Activated CD8-positive, alpha-beta memory T cell treated with anti-CD3 and anti-CD28 coated beads, Interleukin-2, amount 50 U/mL, for 48 hours (primary cell): ENCODE measurements at places on chromosomes 16 and 17.

GRCh38 chr17:43660816-43661493 lies 767 bp downstream of the MEOX1 start:
- DNase-seq = peak; percentile 63

- no peak for DNase-seq
These were observed 497.8 kb downstream of the HS3ST4 start for GRCh38 chr16:26189536-26189935.

DNA sequence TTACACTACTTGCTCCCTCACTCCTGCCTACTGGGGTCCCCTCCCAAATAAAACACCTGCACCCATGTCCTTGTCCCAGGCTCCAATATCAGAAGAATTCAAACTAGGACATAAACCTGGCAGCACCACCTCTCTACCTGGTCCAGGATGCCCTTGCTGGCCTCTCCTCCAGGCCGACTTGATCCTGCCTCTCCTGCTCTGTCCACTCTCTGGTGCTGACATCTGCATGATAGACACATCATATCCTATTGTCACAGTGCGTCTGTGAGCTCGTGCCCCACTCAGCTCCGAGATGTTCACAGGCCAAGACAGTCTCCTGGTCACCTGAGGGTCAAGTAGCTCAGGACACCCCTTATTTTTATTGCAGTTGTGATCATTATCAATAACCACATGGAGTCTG lies 31.5 kb upstream of the GRIN2A start:
- no peak for DNase-seq

- DNase-seq = no peak
These were observed 8.0 kb upstream of the MYH2 start for GRCh38 chr17:10557422-10557821.

DNA sequence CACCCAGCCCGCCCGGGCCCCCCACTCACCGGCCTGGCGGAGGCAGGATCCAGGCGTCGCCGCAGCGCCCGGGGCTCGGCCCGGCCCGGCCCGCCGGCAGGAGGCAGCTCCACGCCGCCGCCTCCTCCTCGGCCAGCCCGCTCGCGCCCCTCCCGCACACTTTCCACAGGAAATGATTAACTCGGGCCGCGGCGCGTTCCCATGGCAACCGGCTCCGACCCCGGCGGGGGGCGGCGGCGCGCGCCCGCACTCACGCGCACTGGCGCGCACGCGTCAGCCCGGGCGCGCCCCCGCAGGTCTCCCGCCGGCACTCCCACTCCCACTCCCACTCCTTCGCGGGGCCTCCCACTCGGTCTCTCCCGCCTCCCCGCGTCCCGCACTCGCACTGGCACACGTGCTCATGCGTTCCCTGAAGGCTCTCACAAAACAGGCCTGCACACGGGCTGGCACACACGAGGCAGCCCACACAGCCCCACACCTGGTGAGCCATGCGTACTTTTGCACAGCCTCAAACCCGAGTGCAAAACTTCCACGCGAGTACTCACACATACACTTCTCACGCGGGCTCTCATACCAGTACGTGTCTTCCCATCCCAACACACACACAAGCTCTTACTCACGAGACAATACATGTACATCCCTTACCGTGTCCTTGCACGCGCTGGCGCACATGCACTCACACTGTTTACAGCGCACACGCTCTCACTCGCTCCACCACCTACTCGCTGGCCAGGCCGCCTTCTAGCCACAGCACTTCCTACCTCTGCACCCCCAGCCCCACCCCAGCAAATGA lies at the start of gene KIFC3:
Gene KIFC3, minus strand, starts transcription at position 151 of the 793 bp plus-strand sequence. CDS start 4,248 bp downstream, outside the sequence.
- peak; percentile 84 for DNase-seq

DNA sequence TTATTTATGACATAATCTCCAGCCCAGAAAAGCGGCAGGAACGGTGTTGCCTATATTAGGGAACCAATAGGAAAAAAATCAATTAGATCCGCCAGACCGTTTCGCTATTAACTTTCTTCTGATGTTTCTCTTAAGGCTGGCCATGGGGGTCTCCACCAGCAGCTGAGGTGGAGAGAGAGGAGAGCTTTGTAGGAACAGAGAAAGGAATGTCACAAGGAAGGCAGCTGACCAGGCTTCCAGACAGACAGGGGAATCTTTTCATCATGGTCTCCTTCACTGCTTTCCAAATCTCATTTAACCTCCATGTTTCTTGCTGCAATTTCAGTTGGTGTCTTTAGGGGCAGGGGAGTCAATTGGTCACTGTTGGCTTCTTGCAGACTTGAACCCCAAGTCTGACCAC lies 8.9 kb upstream of the SEZ6 start:
- DNase-seq = no peak

DNA sequence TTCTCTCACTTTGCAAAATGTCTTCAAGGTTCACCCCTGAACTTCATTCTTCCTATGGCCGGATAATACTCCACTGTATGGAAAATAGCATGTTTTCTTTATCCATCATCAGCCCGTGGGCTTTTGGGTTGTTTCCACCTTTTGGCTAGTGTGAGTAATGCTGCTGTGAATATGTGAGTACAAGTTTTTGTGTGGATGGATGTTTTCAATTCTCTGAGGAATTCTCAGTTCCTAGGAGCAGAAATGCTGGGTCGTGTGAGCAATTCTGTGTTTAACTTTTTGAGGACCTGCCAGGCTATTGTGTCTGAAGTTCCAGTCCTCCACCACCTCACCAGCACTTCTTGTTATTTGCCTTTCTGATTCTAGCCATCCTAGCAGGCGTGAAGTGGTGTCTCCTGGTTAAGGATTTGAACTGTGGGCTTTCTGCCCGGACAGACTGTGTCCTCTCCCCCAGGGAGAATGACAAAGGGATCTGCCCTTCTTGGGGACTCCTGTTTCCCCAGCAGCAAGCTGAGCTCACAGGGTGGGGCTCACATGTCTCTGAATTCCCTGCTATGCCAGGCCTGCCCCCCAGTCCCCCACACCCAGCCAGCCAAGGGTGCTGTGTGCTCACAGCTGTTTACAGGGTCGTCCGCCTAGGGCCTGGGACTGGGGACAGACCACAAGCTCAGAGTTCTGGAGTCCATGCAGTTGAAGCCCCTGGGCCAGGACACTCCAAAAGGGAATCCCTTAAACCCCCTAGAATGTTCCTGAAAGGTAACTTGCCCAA lies 92.2 kb upstream of the CIBAR2 start:
- DNase-seq = no peak

- DNase-seq = peak; percentile 90
These were observed 28.8 kb downstream of the MPP2 start for GRCh38 chr17:43878260-43879175.

DNA sequence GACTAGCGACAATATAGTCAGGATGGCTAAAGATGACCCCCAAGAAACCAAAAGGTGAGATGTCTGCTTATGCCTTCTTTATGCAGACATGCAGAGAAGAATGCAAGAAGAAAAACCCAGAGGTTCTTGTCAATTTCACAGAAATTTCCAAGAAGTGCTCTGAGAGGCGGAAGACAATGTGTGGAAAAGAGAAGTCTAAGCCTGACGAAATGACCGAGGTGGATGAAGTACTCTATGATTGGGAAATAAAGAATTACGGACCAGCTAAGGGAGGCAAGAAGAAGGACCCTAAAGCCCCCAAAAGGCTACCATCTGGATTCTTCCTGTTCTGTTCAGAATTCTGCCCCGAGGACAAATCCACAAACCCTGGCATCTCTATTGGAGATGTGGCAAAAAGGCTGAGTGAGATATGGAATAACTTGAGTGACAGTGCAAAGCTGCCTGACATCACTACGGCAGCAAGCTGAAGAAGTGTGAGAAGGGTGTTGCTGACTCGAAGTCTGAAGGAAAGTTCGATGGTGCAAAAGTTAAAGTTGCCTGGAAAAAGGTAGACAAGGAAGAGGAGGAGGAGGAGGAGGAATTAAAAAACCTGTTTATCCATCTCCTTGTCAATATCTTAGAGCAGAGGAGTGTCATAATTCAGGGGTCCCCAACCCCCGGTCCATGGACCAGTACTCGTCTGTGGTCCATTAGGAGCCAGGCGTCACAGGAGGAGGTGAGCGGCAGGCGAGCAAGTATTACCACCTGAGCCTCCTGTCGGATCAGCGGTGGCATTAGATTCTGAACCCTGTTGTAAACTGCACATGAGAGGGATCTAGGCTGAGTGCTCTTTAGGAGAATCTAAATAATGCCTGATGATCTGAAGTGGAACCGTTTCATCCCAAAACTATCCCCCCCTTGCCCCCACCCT lies 25.1 kb upstream of the ADGRG1 start:
- peak; percentile 47 for DNase-seq
